ENCODE measurements at places on chromosomes 2 and 18.

DNA sequence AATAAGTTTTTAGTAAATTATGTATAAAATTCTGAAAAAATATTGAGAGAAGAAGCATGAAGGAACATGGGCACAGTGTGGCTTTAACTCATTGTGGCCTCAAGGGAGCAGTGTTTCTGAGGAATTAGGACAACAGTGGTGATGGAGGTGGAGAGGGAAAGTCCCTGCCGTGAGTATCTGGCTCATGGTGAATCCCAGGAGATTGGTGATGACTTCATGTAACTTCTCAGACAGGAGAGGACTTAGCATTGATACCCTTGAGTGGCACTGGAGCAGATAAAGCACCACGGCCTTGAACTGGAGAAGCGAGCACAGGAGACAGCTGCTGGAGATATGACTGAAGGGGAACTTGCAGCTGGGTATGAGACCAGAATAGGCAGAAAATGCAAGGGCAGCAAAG, 35.0 kb upstream of the LRP1B start:
- DNase-seq = no peak

GRCh38 chr2:155944218-155944617, 388.3 kb downstream of the NR4A2 start:
- DNase-seq = no peak

DNA sequence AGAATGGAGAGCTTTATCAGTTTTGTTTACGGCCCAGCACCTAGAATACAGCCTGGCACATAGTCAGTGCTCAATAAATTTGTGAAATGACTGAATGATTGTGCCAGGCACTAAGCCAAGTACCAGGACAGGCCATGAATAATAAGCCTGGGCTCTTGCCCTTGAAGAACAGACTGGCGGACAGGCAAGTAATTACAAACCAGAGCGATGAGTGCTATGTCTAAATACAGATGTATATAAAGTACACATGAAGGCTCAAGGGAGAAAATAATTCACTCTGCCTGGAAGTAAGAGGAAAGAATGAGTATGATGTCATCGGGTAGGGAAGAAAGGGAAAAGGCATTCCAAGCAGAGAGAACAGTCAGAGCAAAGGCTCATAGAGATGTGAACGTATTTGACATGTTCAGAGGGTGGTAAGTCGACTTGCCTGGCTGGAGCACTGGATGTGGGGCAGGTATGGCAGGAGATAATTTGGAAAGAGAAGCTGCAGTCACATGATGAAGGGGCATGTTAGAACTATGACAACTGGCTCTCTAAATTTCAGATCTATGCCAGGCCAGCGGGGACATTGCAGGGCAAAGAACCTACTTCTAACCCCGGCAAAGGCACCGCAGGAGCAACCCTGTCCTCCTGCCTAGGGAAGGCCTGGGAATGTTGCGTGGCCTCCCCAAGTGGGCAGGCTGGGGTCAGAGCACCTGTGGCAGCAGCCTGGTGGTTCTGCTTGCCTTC, 119.1 kb upstream of the STPG4 start:
- DNase-seq = no peak

GRCh38 chr18:41899535-41899934, 55.5 kb upstream of the PIK3C3 start:
- DNase-seq = no peak

DNA sequence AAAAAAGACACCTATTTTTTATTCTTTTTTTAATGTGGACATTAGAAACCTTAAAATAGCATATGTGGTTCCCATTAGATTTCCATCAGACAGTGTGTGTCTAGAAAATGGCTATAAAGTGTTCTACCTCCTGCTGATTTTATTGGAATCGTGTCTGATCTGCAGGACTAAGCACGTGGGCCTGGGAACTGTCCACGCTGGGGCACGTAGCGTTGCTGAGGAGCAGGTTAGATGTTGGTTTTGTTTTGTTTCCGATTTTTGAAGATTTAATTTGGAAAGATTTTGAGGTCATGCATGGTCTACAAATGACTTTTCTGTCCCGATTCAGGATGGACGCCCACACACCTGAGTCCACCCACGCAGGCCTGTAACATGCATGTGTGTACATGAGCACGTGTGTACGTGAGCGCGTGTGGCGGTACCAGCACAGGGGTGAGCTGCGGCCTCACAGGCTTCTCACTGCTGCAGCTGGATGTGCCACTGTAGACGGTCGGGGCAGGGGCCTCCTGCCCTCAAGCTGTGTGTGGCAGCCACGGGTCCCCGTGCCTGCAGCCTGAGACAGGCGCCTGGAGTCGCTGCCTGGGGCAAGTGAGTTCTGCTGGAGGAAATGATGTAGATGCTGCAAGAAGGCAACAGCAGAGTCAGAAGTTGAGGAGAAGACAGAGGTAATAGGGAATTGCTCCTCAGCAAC, 99.7 kb upstream of the CTDP1 start:
- no peak for DNase-seq
